ENCODE measurements at places on chromosomes 3 and 15.

DNA sequence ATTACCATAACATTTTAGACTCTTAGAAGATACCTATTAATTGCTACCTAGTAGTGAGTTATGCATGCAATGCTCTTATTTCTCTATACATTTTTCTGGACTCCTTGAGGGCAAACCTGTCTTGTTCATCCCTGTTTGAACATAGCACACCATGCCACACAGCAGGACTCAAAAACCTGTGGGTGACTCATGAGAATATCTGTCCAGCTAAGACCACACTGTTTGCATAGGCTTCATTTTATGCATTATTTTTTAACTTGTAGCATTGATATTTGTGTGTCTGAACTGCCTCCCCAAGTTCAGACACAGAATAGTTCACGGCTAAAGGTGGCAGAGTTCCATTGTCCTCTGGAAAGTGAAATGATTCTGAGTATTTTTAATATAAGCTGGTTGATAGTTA, 1.8 kb downstream of the LMCD1 start:
- DNase-seq = no peak

GRCh38 chr15:69444686-69445085, 7.9 kb upstream of the RPLP1 start:
- no peak for DNase-seq

DNA sequence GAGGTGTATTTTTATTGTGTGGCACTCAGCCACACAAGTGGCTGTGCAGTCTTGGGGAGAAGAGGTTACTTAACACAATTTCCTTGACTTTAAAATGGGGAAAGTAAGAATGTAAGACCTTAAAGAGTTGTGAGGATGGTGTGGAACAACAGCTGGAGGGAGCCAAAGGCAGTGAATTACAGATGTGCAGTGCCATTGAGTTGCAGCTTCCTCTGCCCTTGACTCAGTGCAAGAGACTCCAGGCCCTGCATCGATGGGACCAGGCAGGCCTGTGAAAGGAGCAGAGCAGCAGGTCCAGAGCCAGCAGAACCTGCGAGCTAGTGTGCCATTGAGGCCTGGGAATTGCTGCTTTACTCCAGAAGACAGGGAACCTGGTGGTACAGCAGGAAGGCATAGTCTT, 27.2 kb downstream of the EEFSEC start:
- no peak for DNase-seq

GRCh38 chr3:100725935-100726513, 16.7 kb downstream of the TFG start:
- DNase-seq = no peak

DNA sequence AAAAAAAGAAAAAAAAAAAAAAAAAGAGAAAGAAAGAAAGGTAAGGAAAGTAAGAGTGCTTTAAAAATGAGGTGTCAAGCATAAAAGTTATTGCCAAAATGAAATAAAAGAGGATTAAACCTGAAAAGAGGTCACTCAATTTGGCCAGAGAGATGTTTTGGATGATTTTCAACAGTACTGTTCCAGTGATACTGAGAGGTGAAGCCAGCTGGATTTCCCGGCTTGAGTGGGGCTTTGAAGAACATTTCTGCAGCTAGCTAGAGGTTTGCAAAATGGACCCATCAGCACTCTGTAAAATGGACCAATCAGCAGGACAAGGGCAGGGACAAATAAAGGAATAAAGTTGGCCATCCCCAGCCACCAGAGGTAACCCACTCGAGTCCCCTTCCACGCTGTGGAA, 128.5 kb downstream of the LSAMP start:
- no peak for DNase-seq

DNA sequence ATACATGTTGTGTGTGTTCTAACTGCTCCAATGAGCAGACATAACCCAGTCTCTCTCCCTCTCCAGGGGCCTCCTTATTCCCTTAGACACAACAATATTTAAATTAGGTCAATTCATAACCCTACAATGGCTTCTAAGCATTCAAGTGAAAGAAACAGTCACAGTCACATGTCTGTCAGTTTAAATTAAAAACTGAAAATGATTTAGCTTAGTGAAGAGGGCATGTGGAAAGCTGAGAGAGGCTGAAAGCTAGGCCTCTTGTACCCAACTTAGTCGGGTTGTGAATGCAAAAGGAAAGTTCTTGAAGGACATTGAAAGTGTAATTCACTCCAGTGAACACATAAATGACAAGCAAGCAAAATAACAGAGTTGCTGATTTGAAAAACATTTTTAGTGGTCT, 1519.6 kb downstream of the OTOL1 start:
- no peak for DNase-seq

DNA sequence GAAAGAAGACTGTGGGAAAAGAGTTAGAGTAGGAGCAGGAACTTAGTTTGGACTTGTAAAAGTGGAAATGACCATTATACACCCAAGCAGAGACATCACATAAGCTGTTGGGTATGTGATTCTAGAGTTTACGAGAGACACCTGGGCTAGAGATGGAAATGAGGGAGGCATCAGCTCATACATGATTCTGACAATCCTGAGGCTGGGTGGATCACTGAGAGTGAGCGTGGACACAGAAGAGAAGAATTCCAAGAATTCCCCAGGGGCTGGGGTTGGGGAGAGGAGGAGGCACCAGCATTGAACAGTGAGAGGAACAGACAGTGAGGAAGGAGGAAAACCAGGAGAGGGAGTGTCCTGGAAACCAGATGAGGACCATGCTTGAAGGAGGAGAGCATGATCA, 113.5 kb downstream of the KCNAB1 start:
- no peak for DNase-seq

DNA sequence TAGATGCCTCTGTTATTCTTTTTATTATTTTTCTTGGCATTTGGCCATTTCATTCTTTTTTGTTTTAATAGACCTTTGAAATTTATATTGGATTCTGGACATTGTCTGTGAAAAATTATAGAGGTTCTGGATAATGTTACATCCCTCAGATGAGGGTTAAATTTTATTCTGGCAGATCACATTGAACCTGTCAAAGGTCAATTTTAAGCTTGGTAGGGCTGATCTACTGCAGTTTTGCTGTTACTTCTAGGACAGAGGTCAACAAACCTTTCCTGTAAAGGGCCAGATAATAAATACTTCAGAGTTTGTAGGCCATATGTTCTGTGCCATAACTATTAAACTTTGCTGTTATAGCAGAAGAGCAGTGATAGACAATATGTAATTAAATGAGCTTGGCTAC, 318.9 kb upstream of the DPPA4 start:
- no peak for DNase-seq

GRCh38 chr3:30169487-30169886, 436.9 kb upstream of the TGFBR2 start:
- no peak for DNase-seq

DNA sequence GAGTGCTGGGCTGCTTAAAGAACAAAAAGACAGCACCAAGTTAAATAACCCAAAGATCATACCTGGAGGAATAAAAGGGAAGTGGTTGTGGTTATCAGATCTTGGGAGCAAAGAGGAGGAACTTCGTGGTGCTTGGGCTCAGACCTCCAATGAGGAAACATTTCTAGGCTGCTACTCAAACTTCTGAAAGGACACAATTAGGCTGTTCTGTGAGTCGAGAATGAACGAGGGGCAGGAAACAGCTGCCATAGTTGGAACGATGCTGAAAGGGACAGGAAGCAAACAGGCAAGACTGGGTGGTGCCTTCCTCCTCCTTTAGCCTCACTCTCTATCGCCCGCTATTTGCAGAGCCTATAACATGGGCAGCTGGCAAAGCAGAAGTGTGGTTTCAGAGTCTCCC, 276.3 kb upstream of the ARRDC4 start:
- no peak for DNase-seq

Measured in kidney capillary endothelial cell (primary cell).